ENCODE measurements at places on chromosomes 3 and 15.

DNA sequence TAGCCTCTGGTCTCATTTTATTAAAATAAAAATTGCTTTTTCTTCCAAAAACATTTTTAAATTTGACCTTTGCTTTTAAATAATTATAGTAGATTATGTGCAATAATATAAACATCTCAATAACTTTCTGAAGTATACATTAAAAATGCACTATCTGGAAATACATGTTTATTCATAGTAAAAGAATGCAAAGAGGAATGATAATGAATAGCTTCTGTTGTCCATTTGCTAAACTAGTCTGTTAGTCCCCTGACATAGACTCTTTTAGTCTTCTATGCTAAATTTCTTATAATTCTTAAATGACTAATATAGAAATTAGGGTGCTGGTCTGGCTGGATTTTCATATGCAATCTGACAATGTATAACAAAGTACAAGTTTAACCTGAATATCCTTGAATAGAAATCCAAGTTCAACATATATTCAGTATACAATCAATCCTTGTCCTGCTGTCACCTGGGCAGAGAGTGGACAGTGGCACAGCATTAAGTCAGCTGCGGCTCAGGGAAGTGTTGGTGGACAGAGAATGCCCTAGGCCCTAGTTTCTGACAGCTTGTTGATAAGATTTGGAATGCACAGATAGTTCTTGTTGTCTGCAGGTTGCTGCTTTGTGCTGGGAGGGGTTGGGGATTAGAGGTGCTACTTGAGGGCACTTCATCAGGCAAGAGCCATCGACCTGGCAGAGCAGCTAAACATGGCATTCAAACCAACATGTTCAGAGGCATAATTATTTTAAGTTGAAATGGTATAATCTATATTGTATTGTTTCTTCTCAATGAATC, 161.7 kb downstream of the MBNL1 start:
- no peak for DNase-seq

DNA sequence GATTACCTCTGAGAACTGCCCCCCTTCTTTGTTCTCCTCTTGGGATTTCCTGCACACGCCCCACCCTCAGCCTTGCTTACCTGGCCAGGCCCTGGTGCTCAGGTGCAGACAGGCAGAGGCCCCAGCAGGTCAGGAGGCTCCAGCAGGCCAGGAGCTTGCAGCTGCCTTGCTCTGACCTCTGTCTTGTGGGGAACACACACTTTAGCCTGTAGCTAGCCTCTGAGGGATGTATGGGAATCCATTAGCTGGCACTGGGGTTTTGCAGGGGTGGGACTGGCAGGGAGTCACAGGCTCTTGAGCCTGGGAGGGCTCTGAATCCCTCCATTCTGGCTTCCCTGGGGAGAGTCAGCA, 2.7 kb downstream of the SMAD6 start:
- DNase-seq: no peak

GRCh38 chr3:37279236-37279635, 104.9 kb upstream of the LRRFIP2 start:
- peak; percentile 62 for DNase-seq

GRCh38 chr3:22704166-22704565, 499.0 kb upstream of the UBE2E2 start:
- no peak for DNase-seq

DNA sequence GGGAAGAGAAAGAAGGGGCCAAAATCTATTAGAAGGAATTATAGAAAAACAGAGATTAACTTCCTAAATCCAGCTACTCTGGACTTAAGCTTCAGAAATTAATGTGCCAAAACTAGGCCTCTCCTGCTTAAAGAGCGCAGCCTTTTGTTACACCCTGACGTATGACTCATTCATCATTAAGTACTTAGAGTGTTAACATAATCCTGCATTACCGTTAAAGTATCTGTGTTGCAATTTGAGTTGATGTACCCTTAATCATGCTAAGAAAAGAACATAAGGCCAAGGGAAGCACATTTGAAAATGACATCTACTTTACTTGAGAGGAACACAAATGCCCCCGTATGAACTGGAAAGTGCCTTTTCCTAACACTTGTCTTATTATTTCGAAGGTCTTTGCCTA, 7.9 kb downstream of the HTR3D start:
- DNase-seq: no peak

GRCh38 chr3:107855710-107856109, 235.1 kb downstream of the CD47 start:
- peak; percentile 4 for DNase-seq

DNA sequence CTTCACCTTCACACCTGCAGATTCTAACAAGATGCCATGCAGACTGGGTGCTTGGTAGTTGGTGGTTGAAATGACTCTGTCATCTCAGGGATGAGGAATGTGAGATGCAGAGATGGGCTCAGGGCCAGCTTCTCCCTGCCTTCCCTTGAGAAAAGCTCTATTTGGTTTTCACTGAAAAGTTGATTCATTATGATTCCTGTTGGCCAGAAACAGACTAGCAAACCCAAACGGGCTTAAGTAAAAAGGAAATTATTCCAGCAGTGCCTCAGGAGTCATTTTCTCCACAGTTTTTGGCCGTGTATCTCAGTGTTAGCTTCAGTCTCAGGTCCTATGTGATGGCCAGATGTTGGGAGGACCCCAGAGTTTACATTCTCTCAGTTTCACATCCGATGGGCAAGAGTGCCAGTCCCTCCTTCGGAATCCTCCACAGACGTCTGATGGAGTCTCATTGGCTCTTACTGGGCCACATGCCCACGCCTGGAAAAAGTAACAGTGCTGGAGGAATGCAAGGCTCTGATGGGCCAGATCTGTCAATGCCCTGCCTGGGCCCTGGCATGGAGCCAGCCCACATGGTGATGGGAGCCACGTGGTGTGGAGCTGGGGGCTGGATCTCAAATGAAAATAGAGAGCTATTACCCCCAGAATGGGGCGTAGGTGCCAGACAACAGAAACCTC, 22.3 kb upstream of the SACM1L start:
- no peak for DNase-seq

- no peak for DNase-seq
Measured at GRCh38 chr3:53074366-53074696, 28.5 kb upstream of the SFMBT1 start.

All from G401 (cell line).